ENCODE measurements at places on chromosomes 4 and X.

GRCh38 chrX:19836337-19836736 lies 51.1 kb downstream of the SH3KBP1 start:
- DNase-seq = no peak

GRCh38 chr4:175373031-175373430 lies 439.0 kb downstream of the GPM6A start:
- DNase-seq = no peak

GRCh38 chrX:144586756-144587155 lies 660.5 kb upstream of the SPANXN1 start:
- no peak for DNase-seq

- DNase-seq = no peak
Observed at GRCh38 chr4:168502861-168503260, 6.0 kb downstream of the PALLD start.

DNA sequence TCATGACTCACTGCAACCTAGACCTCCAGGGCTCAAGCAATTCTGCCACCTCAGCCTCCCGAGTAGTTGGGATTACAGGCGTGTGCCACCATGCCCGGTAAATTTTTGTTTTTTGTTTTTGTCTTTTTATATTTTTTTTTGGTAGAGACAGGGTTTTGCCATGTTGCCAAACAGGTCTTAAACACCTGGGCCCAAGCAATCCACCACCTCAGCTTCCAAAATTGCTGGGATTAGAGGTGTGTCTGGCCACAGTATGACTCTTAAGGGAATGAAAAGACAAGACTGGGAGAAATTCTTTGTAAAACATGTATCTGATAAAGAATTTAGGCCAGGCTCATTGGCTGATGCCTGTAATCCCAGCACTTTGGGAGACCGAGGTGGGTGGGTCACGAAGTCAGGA lies 29.2 kb upstream of the PDGFRA start:
- peak; percentile 2 for DNase-seq

DNA sequence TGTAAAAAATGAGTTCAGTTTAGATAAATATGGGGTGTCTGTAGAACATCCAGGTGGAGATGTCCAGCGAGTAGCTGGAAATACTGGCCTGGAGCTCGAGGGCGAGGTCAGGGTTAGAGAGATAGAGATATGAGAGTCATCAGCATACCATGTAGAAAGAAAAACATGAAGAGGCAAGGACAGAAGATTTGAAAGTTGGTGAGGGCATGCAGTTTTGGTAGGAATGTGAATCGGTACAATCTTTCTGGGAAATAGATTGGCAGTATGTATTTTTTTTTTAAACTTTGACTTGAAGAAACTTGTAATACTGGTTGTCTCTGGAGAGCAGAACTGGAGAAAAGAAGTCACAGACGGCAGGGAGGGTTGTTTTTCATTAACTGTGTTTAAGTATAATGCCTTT lies 2.4 kb upstream of the SNX12 start:
- no peak for DNase-seq

DNA sequence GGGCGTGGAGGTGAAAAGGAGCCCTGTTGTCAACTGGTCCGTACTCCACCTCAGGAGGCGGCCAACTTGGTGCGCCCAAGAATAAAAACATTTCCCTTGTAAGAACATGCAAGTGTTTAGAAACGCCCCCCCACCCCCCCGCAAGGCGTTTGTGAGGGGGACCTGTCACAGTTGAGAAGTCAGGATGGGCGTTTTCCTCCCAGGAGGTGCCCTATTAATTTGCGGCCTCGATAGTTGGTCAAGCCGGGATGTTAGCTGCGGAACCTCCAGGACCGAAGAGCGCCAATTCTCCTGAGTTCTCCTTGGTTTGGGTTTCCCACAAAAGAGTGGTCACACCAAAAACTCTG lies 651 bp upstream of the SAP30 start:
- no peak for DNase-seq

DNA sequence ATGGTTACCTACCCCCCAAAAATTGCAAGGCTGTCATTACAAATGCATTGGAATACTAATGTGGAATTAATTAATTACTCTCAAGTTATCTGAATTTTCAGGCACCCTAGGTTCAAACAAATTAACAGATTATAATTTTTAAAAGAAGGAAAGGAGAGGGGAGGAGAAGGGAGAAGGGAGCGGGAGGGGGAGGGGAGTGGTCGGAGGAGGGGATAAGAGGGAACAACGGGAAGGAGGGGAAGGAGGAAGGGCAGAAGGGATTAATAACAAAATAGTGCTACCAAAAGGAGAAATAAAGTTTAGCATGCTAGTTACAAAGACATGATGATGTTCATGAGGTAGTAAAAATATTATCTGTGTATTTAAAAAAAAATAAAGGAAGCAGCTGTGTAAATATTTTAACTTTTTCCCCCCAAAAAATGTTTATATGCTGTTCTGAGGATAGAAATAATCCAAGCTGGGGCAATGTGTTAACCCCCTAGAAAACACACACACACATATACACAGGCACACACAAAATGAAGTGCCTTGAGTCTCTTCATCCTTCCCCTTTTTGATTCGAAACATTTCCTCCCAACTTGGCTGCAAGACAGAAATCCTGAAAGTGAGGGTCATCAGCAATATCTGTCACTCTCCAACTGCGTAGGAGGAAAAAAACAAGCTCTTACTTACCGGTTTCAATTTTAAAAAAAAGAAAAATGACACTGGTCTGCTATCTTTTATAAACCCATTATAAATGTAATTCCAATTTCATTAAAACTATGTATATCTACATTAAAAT lies 58.8 kb downstream of the PPP3CA start:
- DNase-seq = no peak

DNA sequence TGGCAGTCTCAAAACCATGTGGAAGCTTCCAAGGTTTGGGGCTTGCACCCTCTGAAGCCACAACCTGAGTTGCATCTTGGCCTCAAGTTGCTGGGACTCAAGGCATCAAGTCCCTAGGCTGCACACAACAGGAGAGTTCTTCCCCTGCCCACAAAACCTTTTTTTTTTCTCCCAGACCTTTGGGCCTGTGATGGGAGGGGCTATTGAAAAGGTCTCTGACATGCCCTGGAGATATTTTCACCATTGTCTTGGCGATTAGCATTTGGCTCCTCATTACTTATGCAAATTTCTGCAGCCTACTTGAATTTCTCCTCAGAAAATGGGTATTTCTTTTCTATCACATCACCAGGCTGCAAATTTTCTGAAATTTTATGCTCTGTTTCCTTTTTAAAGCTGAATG lies 349.5 kb upstream of the EDA2R start:
- DNase-seq = no peak

- no peak for DNase-seq
Observed at GRCh38 chr4:188201851-188202250, 62.6 kb downstream of the TRIML1 start.

DNA sequence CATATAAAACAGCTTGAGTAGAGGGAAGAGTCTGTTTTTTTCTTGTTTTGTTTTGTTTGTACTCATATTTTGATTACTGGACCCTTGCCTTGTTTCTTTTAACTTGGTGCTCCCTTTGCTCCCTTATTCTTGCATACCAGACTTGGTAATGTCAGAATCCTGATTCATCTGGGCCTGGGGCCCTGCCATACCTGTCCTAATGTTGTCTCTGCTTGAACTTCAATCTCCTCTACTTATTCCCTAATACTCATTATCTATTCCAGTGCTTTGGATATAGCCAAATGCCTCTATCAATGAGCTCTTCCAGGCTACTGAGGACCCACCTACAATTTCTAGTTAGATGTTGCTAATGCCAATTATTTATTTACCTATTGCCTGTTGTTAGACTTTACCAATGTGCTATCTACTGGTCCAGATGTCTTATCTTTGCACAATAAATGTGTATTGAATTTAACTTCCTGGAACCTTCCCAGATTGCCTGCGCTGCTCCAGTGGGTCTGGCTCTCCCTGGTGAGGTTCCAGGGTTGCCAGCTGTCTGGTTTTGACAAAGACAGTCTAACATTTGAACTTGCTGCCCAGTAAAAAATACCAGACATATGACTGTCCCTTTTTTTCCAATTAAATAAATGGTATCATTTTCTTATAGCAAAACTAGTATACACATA lies 64.4 kb upstream of the ACSL4 start:
- no peak for DNase-seq

DNA sequence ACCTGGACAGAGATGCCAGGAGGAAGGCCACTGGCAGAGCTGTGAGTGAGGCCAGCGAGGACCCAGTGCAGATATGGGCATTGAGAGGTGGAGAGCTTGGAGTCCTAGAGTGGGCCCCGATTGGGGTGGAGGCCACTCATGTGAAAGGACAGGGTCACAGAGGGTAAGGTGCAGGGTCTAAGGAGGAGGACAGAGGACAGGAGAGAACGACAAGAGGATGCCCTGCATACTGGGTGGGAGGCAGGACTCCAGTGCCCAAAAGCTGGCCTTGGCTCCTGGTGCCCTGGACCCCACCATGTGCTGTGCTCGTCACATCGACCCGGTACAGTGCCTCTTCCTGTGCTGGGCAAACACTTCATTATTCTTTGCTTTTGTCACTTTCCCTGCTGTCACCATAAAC lies 66.7 kb downstream of the NAT8L start:
- DNase-seq = no peak

DNA sequence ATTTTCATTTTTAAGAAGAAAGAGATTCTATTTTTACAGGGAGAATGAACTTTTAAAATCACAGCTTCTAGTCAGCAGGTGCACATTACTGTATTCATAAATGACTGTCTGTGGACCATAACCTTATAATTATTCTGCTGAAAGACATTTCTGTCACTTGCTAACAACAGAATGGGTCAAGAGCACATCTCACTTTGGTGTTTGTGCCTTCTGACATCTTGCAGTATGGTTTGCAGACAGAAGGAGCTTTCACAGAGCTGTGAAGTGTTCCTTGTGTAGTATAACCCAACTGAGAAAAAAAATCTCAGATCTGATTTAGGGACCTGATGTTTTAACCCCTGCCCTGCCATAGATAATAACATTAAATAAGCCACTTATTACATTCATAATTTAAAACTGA lies 131.4 kb upstream of the CTSO start:
- no peak for DNase-seq

DNA sequence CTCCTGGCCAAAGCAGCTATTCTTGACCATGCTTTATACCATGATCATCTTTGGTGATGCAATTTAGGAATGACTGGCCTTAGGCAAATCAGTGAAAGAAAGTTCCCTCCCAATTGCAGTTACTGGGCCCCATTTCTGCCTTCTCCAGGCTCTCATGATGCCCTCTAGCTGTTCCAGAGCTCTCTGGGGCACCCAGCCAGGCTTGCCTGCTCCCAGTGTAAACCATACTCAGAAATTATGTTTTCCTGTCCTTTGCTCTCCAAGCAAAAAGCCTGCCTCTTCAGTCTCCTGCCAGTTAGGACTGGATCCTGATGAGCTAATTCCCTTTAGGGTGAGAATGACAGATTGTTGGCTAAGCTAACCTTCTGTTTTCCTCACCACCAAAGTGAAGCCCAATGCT lies 85.3 kb upstream of the RBPJ start:
- no peak for DNase-seq

GRCh38 chr4:1371176-1372165 lies 24.5 kb downstream of the UVSSA start:
- DNase-seq = no peak

DNA sequence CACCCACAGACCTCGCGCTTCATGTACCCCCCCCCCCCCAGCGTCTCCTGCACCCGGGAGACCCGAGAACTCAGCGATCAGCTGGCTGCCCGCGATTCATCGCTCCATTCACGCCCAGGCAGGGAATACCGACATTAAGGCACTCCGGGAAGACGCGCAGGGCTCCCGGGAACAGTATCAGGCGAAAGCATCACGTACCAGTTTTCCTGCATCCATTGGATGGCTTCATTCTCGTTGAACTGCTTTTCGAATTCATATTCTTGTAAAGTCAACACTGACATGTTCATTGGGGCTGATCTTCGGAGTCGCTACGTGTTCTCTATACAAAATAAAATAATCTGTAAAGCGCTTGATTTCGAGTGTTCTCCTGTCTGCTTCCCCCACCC lies 373 bp downstream of the ELOVL6 start:
- peak; percentile 60 for DNase-seq

GRCh38 chr4:168291242-168291641 lies 27.3 kb downstream of the DDX60 start:
- no peak for DNase-seq

Data from islet precursor cell (in vitro differentiated cells).